ENCODE measurements at places on chromosomes 13 and 19.

DNA sequence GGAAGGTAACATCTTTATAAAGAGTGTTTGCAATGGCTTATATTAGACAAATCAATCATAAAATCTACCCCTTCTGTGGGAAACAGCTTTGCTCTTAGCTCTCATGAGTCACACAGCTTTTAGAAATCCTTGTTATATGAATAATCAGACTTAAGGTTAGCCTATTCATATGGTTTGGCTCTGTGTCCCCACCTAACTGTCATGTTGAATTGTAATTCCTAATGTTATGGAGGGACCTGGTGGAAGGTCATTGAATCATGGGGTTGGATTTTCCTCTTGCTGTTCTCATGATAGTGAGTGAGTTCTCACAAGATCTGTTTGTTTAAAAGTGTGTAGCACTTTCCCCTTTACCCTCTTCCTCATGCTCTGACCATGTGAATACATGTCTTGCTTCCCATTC, 704.2 kb upstream of the KLHL1 start:
- no peak for DNase-seq

- no peak for DNase-seq
Observed at GRCh38 chr13:91295712-91296410, 51.6 kb upstream of the MIR17HG start.

DNA sequence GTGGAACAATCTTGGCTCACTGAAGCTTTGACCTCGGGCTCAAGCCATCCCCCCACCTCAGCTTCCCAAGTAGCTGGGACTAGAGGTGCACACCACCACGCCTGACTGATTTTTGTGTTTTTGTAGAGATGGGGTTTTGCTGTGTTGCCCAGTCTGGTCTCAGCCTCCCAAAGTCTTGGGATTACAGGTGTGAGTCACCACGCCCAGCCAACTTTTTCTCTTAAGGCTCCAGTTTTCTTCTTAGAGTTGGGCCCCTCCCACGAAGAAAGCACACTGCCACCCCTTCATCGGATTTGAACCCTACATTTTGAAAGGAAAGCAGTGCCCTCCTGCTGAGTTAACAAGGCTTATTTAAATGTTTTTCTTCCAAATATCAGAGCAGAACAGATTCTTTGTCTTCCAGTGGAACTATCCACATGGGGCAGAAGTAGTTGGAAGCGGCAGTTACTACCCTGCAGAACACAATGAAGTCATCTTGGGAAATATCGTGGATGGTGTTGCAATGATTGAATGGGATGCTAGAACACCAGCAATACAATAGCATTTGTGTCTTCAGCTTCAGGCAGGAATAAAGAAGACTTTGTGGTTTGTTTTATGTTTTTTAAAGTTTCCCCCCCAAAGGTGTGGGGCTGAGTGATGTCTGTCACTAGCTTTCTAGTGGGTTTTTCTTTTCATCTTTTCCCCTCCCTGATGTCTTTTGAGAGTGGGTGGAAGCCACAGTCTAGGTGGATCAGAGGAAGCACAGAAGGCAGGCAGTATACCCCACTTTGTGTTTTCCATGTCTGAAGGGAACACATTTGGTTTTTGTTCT, 8.9 kb downstream of the ACTN4 start:
- DNase-seq: no peak

DNA sequence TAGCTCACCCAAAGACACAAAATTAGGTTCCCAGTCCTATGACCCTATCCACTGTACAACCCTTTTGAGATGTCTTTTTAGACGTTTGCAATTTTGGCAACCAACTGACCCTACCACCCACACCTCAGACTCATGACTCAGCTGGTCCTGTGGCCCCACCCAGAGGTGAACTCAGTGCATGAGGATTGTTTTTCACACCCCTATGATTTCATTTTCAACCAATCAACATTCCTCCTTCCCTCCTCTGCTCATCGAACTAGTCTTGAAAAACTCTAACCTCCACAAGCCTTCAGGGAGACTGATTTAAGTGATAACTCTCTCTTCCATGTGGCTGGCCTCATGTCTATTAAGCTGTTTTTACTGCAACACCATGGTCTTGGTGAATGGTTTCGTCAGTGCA, 350.7 kb downstream of the UQCRFS1 start:
- DNase-seq: no peak

- DNase-seq: no peak
Observed at GRCh38 chr19:52724701-52725514, 9.9 kb downstream of the ZNF611 start.

DNA sequence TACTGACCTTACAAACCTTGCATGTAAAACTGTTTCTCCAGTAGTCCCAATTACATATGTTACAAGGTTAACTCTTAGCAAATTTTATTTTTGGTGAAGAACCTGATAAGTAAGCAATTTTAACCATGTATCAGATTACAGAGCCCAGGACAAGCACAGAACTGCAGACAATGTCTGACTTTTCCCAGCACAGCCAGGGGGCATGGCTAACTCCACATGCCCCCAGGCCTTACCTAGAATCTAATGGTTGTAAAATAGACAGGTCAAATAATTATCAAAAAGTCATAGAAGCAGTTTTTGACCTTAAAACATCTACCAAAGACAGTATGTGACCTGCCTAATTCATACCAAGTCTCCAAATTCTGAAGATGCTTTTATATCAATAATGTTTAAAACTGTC, 364.1 kb downstream of the FOXO1 start:
- DNase-seq: no peak

Measured in stimulated activated CD8-positive, alpha-beta memory T cell treated with anti-CD3 and anti-CD28 coated beads, Interleukin-7, amount 100 ng/mL, for 1 hour (primary cell).